Stimulated activated CD8-positive, alpha-beta memory T cell treated with anti-CD3 and anti-CD28 coated beads, Interleukin-15, amount 100 ng/mL, for 24 hours (primary cell): ENCODE measurements at places on chromosomes 7 and 10.

DNA sequence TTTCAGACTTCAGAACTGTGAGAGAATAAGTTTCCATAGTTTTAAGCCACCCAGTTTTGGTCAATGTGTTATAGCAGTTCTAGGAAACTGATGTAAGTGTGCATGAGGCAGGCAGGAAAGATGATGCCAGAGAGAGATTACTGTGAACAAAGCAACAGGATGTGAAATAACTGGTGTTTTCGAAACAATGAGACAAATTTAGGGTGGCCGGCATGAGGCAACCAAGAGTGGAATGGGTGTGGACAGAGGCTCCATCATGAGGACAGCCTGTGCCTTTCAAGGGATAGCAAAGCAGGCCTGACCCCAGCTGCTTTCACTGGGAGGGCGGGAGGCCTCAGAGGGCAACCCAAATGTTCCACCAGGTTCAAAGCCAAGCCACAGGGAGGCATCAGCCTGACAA, 67.3 kb upstream of the UCN3 start:
- DNase-seq = no peak

DNA sequence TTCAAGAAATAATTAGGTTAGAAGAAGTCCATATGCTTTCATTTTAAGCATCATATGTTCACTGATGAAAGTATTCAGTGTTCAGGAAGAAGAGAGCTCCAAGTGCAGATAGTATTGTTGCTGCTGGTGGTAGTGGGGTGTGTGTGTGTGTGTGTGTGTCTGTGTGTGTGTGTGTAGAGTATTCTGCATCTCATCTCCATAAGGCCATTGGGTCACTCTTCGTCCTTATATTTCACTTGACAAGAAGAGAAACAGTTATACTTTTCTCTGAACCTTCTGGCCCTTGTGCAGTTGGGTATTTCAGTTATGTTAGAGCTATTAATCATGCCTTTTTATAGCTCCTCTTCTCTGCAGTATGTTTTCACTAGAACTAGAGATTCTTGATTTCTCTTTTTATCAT, 26.2 kb downstream of the ADAM22 start:
- no peak for DNase-seq

DNA sequence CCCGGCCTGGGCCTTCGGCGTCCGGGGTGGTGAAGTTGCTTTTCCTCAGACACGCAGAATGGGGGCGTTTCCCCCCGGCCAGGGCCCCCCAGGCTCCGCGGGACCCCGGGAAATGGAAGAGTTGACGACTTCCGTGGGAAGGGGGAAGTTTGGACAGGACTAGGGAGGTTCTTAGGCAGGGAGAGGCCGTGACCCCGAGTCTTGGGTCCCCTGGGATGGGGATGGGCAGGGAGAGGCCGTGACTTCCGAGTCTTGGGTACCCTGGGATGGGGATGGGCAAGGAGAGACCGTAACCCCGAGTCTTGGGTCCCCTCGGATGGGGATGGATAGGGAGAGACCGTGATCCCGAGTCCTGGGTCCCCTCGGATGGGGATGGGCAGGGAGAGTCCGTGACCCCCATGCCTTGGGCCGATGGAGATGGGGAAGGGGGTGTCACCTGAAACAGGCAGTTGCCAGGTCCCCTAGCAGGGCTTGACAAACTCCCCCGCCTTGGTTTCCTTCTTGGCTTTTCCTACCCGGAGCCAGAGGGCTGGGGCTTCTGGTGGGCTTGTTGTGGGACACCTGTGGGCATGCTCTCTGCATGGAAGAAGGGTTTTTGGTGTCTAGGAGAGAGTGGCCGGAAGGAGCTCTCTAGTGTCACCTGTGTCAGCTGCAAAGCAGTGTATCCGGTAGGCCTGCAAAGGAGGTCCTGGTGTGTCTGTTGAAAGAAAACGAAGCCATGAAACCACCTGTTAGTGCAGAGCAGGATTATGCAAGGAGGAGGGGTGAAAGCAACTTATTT, 1.1 kb downstream of the TRRAP start:
- DNase-seq = no peak

- DNase-seq = no peak
Measured at GRCh38 chr10:22599636-22600228, 114.6 kb downstream of the PIP4K2A start.

GRCh38 chr10:129936266-129936922, 27.7 kb downstream of the EBF3 start:
- DNase-seq = no peak

DNA sequence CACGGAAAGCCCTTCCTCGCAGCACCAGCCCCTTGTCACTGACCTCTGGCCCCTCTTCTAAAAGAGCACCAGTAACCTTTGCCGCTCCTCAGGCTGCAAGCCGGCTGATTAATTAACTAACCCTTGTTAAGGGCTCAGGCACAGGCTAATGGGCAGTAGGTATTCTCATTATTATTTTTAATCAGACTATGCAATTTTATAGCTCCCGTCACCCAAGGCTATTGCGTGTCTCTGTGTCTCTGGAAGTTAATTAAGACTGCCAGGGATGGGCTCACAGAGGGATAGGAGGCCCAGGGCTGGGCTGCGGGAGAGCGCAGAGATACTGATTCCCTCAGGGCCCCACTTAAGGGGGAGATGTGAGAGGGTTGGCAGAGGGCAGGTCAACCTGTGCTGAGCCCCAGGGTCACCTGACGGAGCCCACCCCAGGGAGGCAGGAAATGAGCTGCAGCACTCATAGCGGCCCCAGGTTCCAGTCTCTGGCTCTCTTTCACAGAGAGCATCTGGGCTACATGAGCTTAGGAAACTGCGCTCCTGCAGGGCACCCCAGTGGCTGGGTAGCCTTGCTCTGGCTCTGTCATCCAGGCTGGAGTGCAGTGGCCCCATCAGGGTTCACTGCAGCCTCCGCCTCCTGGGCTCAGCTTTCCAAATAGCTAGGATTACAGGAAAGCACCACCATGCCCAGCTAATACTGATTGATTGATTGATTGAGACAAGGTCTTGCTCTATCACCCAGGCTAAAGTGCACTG, 92.2 kb upstream of the LRRC4 start:
- DNase-seq = no peak

GRCh38 chr7:26078437-26079336, 73.3 kb upstream of the NFE2L3 start:
- DNase-seq = peak; percentile 46

DNA sequence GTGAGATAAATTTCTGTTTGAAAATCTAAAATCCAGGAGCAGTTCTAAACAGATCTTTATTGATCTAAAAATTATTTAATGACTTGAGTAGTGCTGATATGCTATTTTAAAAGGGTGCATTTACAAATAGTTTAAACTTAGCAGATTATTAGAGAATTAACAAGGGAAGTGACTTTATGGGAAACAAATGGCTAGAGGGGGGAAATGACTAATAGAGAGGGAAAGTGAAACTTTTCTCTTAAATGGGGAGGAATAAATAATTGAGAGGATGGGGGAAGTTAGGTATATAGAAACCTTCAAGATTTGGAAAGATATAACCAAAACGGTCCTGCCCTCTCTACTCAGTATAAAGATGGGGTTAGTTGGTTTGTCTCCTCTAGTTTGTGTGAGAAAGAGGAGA, 90.1 kb upstream of the ARMC3 start:
- no peak for DNase-seq
